Foreskin keratinocyte (primary cell): ENCODE measurements at places on chromosomes 3 and 15. TPM values are rescaled to one million over a fixed set of nuclear protein-coding genes. Genes with fewer than 3 reads are reported as not detected.

The HYAL2 gene
- 57.8 and 59.1 TPM in 2 replicates for total RNA-seq

The CEMIP gene
- total RNA-seq: 0.71 and 1.2 TPM in 2 replicates

The USP4 gene
- total RNA-seq: 32.0 and 32.8 TPM in 2 replicates

The LRRC34 gene
- 1.7 and 2.6 TPM in 2 replicates for total RNA-seq

The GOLGA8T gene
- 0.04 and 0.10 TPM in 2 replicates for total RNA-seq

The CLDN1 gene
- total RNA-seq: 1.9 and 5.4 TPM in 2 replicates

The CYP1A2 gene
- 0.04 TPM in 1 of 2 replicates, not detected in the other for total RNA-seq

The TGM4 gene
- total RNA-seq: 1.3 TPM in 2 replicates

The CSTA gene
- total RNA-seq: 336 and 383 TPM in 2 replicates

The COL8A1 gene
- total RNA-seq: 33.9 and 211 TPM in 2 replicates

The GPR156 gene
- 0.35 and 0.54 TPM in 2 replicates for total RNA-seq

The CSNK1G1 gene
- total RNA-seq: 26.6 and 30.1 TPM in 2 replicates

The RHOV gene
- 0.17 and 0.18 TPM in 2 replicates for total RNA-seq

The DNAH12 gene
- total RNA-seq: under 0.01 TPM in 1 of 2 replicates, not detected in the other

The MASP1 gene
- not detected in 2 replicates for total RNA-seq

The CRYGS gene
- total RNA-seq: 1.1 and 1.3 TPM in 2 replicates

DNA sequence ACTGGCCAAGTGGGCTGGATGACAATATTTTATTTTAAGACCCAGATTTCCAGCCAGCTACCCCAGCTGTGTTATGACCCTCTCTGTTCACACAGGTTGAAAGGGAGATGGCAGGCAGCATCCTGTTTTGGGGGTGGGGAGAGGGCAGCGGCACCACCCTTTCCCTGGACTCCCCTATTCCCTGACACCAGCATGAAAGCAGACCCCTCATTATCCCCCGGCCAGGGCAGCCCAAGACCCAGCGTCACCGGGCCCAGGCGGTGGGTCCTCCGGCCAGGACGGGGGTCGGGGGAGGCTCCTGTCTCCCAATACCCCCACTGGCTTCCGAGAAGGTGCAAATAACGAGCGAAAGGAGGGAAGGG, 127.6 kb upstream of the MEF2A start:
- DNase-seq: no peak

DNA sequence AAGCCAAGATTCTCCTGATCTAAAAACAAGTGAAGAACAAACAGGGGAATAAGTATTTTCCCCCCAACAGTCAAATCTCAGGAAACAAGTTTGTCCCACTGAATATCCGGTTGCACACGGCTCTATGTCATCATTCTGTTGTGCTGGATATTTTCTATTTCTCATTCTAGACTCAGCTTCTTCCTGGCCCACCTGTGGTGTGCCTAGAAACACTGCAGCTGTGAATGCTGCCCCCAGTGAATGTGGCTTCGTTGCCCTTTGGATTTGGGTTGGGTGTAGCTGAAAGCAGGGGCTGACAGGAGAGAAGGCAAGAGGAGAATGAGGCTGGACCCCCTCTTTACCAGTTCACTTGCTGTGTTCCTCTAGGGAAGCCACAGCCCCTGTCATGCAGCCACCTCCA, 181.2 kb upstream of the PROK2 start:
- no peak for DNase-seq

GRCh38 chr3:16866571-16866970, 18.2 kb upstream of the PLCL2 start:
- no peak for DNase-seq

DNA sequence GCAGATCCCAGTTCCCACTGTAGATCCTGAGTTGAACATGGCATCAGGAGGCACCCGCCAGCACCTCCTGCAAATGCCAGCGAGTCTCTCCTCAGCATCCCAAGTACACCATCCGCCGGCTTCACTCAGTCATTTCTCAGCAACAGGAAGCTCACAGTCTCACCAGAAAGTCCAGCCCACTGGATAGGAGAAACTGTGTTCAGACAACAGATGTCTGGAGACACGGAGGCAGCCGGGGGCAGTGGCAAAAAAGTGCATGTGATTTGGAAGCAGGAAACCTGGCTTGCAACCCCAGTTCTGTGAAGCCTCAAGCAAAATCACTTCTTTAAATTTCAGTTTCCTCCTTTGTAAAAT, 68.7 kb downstream of the SRGAP3 start:
- no peak for DNase-seq

- peak; percentile 36 for DNase-seq
Measured at GRCh38 chr3:37608061-37608702, 253.5 kb upstream of the CTDSPL start.

GRCh38 chr3:124509884-124510283, 220.4 kb upstream of the UMPS start:
- no peak for DNase-seq

DNA sequence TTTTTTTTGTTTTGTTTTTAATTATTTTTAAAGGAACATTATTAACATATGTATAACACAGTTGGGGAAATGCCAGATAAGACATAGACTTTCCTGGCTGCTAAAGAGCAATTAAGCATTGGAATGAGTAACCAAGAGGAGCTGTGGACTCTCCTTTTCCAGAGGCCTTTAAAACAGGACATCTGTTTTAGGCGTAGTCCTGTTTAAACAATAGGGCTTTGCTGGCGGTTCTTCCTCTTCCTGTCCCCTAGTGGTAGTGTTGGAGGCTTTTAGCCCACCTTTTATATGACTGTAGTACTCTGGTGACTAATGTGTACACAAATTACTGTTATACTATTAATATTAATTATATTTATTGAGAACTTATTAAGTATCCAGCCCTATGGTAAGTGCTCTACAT, 81.9 kb downstream of the PPARG start:
- no peak for DNase-seq

- no peak for DNase-seq
Measured at GRCh38 chr15:63350178-63350621, 31.4 kb downstream of the CA12 start.

GRCh38 chr3:173688216-173688842, 290.8 kb downstream of the NLGN1 start:
- DNase-seq: no peak

DNA sequence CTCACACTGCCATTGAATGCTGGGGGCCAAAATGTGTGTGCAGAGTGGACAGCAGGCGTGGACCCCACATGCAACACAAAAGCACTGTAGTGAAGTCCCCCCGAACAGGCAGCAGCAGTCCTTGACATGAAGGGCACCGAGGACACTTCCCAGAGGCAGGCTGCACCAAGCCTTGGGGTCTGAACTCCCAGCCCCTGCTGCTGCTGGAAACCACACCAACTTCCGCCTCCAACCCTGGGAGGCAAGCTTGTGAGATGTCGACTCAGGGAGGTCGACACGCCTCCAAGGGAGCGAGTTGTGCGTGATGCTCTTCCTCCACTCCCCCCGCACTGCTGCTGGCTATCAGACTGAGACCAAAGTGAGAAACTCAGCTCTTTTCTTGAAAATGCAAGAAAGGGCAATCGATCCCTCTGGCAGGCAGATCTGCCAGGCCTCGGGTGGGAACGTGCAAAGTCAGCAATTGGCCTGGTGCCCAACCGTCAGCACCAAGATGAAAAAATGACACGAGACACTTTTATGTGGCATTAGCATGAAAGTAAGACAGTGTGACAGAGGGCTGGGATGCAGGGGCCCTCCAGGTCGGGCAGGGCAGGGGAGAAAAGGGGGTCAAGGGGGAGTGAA, 43.6 kb downstream of the WHAMM start:
- DNase-seq: no peak

DNA sequence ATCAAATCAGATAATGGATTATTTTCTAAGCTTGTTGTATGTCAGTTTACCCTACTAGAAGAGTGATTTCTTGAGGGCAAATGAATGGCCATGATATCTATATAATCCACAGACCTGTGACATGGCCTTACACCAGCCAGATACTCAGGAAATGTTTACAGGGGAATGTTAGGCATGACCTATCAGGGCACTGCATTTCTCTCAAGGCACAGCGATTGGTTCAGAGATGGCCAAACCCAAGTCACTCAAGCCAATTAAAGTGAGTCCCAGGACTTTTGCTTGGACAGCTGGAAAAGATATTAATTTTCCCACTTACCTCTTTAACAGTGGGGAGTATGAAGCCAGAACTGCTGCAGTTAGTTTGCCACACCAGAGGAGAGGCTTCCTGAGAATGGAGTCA, 28.7 kb upstream of the GATA2 start:
- no peak for DNase-seq

- DNase-seq: peak; percentile 29
Measured at GRCh38 chr3:48765376-48765775, 48.4 kb upstream of the IP6K2 start.

DNA sequence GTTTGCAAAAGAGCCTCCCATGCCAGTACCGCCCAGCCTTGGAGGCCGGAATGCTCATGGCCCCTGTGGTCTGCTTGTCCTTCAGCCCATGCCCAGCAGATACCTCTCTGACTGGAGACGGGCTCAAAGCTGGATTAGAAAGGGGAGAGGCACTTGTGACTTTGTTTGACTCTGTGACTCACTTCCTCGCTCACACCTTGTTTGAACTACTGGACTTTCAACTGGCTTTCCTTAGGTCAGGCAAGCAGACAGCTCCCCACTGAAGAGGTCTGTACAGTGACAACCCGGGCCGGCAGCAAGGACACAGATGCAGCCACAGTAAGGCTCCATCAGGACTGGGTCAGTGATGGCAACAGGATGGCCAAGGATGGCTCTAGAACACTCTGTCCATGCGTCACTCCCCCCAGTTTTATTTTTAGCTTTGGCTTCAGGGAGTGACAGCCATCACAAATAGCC, 98.6 kb upstream of the ABHD17C start:
- no peak for DNase-seq

- DNase-seq: no peak
Measured at GRCh38 chr15:69755551-69756310, 303.1 kb downstream of the RPLP1 start.

GRCh38 chr3:9793161-9793781, 389 bp downstream of the ARPC4 start:
- peak; percentile 34 for DNase-seq

GRCh38 chr3:132348531-132348930, 31.3 kb downstream of the ACP3 start:
- DNase-seq: peak; percentile 35

- DNase-seq: no peak
Measured at GRCh38 chr3:19945534-19945933, 1.4 kb upstream of the RAB5A start.

DNA sequence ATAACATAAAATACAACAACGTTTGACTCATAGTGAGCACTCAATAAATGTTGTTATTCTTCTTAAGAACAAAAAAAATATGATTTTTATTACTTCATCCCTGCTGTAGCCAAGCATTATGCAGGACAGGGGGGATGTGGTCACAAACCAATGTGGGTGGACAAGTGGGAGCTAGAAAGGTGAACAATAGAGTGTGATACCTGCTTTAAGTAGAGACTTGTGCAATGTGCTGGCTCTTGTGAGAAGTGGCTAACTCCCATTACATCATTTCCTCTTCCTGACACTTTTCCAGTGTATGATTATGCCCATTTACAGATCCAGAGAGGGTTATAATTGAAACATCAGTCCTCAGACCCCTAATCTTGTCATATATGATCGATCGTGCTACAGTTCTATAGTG, 193.6 kb downstream of the UBE2E2 start:
- DNase-seq: peak; percentile 29

DNA sequence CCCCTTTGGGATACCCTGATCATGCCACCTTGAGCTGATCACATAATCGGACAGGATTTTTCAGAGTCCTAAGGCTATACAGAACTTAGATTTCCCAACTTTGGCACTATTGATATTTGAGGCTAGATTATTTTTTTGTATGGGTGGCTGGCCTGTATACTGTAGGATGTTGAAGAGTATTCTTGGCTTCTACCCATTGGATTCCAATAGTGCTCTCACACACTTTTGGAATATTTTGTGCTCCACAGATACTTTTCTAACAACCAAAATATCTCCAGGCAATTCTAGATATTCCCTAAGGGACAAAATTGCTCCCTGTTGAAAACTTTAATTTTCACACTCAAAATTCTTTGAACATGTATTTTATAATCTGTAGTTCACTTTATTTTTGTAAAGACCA, 125.1 kb downstream of the ABI3BP start:
- DNase-seq: no peak

GRCh38 chr3:159879146-159879545, 109.5 kb upstream of the IL12A start:
- DNase-seq: no peak

- no peak for DNase-seq
Measured at GRCh38 chr3:30657914-30658313, 51.5 kb downstream of the TGFBR2 start.

GRCh38 chr3:37111199-37111598, 63.2 kb downstream of the LRRFIP2 start:
- no peak for DNase-seq

- DNase-seq: no peak
Measured at GRCh38 chr3:27905625-27906024, 183.5 kb upstream of the EOMES start.

DNA sequence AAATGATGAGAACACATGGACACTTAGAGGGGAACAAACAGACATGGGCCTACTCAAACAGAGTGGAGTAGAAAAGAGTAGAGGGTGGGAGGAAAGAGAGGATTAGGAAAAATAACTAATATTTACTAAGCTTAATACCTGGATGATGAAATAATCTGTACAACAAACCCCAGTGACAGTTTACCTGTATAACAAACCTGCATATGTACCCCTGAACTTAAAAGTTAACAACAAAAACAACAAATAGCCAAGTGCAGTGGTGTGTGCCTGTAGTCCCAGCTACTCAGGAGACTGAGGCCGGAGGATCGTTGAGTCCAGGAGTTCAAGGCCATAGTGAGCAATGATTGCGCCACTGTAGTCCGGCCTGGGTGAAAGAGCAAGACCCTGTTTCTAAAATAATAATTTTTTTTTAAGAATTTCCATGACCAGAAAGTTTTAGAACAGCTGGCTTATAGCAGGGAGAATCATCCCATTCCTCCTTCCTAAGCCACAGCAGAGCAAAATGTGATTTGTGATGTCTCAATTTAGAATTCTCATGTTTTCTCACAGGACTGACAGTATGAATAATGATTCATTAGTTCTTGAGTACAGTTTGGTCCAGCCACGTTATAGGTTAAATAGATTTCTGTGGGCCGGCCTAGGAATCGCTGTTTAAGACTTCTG, 150.0 kb downstream of the ZNF609 start:
- no peak for DNase-seq

DNA sequence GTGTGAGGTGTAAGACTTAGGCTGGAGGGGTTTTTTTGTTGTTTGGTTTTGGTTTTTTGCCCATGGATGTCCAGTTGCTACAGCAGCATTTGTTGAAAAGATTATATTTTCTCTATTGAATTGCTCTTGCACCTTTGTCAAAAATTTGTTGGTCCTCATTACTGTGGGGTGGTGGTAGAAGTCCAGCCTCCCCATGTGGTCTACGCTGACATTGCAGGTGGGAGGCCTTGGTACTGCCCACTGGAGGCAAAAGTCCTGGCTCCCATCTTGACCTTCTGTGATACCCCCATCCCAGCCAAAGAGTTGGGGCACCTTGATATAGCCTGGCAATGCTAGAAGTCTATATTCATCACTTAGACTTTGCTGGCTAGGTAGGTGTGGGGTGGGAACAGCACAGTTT, 5.4 kb upstream of the RAB6B start:
- no peak for DNase-seq

DNA sequence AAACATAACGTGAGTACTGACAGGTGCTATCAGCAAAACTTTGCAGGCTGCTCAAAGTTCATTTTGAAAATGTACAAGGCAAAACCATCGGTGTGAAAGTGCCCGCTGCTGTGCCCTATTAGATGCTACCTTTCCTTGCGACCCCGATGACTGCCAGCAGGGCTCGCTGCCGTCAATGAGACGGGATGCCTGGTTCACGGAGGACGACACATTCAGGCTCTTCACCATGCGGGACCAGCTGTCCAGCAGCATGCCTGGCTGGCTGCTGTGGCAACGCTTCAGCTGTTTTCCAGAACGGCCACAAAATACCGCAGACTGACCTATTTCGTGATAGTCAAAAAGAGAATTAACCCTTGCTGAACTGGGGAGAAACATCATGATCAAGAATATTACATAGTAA, 92.7 kb upstream of the OCA2 start:
- no peak for DNase-seq
